ENCODE measurements at places on chromosomes 12 and 14.

- no peak for DNase-seq
Measured at GRCh38 chr14:99909513-99910064, 116.4 kb downstream of the EML1 start.

GRCh38 chr12:103697971-103698751, 111.1 kb downstream of the STAB2 start:
- no peak for DNase-seq

DNA sequence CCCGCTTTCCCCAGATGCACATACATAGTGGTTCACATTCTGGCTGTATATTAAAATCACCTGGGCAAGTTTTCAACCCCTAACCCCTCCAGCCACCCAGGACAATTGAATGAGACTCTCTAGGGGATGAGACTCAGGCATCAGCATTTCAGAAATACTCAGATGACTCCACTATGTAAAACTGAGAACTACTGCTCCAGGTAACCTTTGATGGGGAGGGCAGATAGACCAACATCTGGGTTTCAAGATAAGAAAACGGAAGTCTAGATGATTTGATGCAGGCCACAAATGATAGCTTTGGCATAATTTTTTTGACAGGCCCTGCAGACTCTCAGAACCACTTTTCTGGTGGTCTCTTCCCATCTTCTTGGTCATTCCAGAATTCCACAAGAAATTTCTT, 341.1 kb downstream of the EMP1 start:
- DNase-seq, result no peak

DNA sequence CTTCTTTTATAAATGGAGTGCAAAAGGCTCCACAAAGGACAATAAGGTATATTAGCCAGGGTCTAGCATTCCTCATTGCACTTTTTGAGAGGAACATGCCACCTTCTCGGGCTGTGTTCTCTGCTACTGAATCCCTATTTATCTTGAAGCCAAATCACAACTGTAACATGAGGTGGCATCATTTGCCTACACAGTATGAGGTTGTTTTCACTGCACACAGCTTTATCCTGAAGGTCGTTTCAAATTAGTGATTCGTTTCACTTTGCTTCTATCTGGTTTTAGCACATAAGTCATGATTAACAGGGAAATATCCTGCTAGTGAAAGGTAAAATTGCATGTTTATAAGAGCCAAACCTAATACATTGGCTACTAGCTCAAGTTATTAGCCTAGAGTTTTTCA, 153.8 kb downstream of the SLC35F4 start:
- no peak for DNase-seq

- DNase-seq, result no peak
Measured at GRCh38 chr12:6163416-6164060, 36.7 kb upstream of the CD9 start.

- no peak for DNase-seq
Measured at GRCh38 chr12:83841620-83842019, 1071.0 kb downstream of the SLC6A15 start.

GRCh38 chr14:60640859-60641741, 8.2 kb downstream of the SIX1 start:
- DNase-seq, result no peak

DNA sequence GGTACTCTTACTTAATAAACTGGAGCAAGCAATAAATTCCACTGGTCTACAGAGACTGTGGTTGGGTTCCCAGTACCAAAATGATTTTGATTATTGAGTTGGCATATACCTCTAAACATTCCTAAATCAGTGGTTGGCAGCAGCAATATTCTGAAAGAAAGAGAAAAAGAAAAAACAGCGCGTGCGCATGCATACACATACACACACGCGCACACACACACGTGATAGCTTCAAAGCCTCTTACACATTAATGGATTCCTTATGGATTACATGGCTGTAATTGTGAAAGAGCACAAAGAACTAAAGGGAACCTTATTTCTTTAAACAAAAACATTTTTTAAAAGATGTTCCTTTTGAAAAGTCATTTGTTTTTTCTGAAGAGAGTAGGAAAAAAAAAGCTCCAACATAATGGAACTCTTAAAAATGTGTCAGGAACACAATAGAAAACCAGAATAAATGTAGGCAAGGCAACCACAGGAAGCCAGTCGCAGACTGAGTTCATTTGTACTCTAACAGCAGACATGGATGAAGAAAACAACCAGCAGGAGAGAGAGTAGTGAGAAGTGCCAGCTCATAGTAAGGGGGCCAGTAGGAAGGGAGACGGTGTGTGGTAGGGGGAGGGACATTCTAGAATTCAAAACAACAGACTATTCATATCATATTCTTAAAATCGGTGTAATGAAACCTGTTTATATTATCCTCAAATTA, 80.0 kb downstream of the DRAM1 start:
- peak; percentile 59 for DNase-seq

DNA sequence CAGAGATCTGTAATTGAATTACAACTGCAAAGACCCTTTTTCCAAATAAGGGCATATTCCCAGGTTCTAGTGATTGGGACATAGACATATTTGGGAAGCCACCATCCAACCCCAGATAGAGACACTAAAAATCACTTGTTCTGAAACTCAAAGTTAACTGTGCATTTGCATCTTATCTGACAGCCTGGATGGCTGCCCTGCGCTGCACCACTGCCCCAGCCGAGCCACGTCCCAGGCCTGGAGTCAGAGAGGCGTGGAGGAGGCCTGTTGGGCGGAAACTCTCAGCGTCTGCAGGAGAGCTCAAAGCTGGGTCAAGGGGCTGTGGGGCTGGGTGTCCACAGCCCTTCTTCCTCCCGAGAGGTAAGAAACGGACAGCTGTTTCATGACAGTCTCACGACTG, 124.4 kb downstream of the RIMBP2 start:
- no peak for DNase-seq

DNA sequence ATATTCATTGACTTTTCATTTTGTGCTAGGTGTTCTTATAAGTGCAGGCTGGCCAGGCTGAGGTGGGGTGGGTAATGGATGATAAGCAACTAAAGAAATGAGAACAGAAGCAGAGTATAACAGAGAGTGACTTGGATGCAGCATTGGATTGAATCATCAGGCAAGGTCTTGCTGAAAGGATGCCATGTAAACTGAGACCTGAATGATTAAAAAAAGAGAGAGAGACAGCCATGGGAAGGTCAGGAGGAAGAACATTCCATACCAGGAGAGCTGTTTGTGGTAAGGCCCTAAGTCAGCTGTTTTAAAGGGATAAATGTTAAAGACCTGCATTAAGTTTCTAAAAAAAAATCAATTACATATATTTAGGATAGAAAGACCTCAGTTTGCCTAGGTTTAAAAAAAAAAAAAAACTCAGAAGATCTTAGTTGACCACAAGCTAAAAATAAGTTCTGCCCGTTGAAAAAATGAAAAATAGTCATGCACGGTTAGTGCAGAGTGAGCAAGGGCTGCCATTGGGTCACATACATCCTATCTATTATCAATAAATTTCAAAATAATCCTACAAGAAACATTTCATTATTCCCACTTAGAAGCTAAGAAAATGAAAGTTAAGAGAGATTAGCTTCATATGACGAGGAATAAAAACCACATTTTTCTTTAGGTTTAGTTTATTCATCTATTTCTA, 37.2 kb downstream of the IFNG start:
- DNase-seq, result no peak

DNA sequence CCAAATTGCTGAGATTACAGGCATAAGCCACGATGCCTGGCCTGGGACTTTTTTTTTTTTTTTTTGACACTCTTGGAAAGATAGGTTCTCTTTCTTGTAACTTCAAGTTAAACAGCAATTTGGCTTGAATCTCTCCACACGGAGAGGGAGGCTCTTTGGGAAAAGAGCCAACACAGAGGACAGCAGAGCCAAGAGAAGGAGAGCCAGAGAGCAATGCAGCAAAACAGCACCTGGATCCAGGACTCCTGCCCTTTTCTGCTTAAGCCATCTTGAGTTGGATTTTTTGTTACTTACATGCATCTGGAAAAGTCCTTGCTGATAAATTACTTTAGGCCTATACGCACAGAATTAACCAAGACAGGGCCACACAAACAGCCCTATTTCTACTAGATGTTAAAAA, 176.8 kb downstream of the APAF1 start:
- no peak for DNase-seq

GRCh38 chr12:83224012-83224411, 537.3 kb downstream of the TMTC2 start:
- no peak for DNase-seq

DNA sequence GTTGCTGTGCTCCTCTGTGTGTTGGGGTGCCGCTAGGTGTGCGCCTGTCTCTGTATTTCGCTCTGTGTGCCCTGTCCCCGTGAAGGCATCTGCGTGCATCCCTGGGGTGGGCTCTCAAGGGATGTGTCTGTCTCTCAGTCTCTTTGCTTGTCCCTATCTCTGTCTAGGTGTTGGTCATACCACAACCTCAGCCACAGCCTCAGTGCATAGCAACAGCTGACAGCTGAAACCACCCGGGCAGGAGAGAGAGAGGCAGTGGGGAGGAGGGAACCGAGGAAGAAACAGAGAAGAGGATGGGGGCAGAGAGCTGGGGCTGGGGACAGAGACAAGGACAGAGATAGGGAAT, 953 bp upstream of the NXPH4 start:
- DNase-seq, result no peak

- no peak for DNase-seq
Measured at GRCh38 chr12:101470939-101471338, 4.2 kb upstream of the SPIC start.

DNA sequence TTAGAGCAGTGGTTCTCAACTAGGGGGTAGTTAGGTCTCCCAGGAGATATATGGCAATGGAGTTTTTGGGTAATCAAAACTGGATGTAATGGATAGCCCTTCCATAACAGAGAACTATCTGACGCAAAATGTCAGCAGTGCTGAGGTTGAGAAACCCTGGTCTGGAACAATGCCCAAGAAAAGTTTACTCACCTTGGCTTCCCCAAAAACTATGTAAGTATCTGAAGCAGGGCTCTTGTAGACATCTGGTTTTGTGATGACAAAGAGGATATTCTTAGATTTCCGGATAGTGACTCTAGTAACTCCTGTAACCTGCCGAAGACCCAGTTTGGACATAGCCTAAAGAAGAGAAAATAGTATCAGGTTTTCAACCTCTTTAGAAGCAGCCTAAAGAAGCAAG, 11.8 kb downstream of the NACA start:
- DNase-seq, result no peak

Measured in AG09309 (cell line).